GM23248 (cell line): ENCODE measurements at places on chromosomes 11 and 22. TPM values are rescaled to one million over a fixed set of nuclear protein-coding genes. Genes with fewer than 3 reads are reported as not detected.

BAIAP2L2 gene
- 12.6 and 24.3 TPM in 2 replicates for total RNA-seq

FLRT1 gene
- total RNA-seq: 0.22 TPM in 1 of 2 replicates, not detected in the other

CCDC87 gene
- 0.11 and 0.13 TPM in 2 replicates for total RNA-seq

E2F8 gene
- 0.13 and 0.76 TPM in 2 replicates for total RNA-seq

CRYBB3 gene
- total RNA-seq: not detected in 2 replicates

APOA5 gene
- not detected in 2 replicates for total RNA-seq

TSPAN32 gene
- not detected in 2 replicates for total RNA-seq

CHRNA10 gene
- total RNA-seq: 0.51 and 0.65 TPM in 2 replicates

OTUB1 gene
- 35.5 and 48.3 TPM in 2 replicates for total RNA-seq

INS gene
- not detected in 2 replicates for total RNA-seq

SLC22A6 gene
- total RNA-seq: not detected in 2 replicates

TTC28 gene
- 31.4 and 41.9 TPM in 2 replicates for total RNA-seq

RFPL1 gene
- total RNA-seq: not detected in 2 replicates

MRPL49 gene
- total RNA-seq: 65.6 and 78.4 TPM in 2 replicates

OR51B4 gene
- total RNA-seq: not detected in 2 replicates

SLN gene
- not detected in 2 replicates for total RNA-seq

EXPH5 gene
- 0.13 TPM in 1 of 2 replicates, not detected in the other for total RNA-seq

HPX gene
- 0.22 and 1.1 TPM in 2 replicates for total RNA-seq

NEU3 gene
- 6.2 and 6.4 TPM in 2 replicates for total RNA-seq

SERPING1 gene
- 98.0 and 147 TPM in 2 replicates for total RNA-seq

FGF19 gene
- total RNA-seq: not detected in 2 replicates
